Neuronal stem cell (in vitro differentiated cells): ENCODE measurements at places on chromosomes 3 and 15.

DNA sequence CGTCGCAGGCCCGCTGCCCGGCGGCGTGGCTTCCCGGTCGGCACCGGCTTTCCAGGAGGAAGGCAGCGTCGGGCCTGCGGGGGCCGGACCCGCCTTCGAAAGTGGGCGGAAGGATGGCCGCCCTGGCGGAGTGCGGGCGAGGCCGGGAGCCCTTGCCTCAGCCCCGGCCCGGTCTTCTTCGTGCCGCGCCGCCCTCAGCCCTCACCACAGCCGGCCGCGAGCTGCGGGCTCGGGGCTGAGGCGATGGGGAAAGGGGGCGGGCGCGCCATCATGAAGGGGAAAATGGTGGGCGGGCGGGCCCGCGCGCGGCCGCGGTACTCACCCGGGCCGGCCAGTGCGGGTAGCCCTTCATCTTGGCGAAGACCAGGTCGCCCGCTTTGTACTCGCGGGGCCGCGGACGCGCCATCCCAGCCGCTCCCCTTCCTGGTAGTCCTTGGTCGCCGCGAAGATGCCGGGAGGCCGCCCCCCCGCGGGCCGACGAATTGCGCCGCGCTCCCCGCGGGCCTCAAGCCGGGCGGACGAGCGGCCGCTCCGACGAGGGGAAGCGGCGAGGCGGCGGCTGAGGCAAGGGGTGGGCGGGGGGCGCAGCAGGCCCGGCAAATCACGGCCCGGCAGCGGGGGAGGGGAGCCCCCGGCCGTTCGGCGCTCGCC lies 489 bp downstream of the HDGFL3 start:
- peak; percentile 42 for DNase-seq

- DNase-seq: no peak
Measured at GRCh38 chr15:63820210-63820609, 13.5 kb downstream of the HERC1 start.

- DNase-seq: no peak
Measured at GRCh38 chr3:186901135-186901734, 29.1 kb upstream of the ST6GAL1 start.

- DNase-seq: no peak
Measured at GRCh38 chr3:158471639-158472294, 99.2 kb upstream of the MLF1 start.

- DNase-seq: no peak
Measured at GRCh38 chr3:184796954-184797353, 15.0 kb upstream of the VPS8 start.

DNA sequence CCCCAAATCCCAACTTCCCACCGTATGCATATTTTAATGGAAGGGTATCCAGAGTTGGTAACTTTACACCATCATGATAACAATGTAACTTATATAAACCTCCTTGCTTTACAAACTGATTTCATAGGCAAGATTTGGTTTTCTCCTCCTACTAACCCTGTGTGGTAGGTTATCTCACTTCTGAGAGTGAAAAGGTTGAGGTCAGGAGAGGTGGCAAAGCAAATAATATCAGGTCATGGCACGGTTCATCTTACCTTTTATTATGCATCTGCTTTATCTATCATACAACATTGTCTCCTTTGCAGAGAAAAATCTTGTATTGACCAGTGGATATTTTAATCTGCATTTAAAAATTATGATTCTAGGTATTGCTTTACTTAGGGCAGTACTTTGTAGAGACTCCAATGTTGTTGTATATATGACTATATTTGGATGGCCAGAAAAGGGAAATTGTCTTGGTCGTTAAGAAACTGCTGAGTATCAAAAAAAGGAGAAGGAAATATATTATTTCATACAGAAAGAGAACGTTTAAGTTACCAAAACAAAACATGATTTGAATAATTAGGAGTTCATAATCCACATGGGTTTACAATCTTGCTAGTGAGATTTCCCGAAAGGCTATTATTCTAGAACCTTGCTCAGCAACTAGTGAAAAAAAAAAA lies 30.4 kb downstream of the NFKBIZ start:
- no peak for DNase-seq

- DNase-seq: no peak
Measured at GRCh38 chr15:60324706-60325438, 72.9 kb downstream of the ANXA2 start.

DNA sequence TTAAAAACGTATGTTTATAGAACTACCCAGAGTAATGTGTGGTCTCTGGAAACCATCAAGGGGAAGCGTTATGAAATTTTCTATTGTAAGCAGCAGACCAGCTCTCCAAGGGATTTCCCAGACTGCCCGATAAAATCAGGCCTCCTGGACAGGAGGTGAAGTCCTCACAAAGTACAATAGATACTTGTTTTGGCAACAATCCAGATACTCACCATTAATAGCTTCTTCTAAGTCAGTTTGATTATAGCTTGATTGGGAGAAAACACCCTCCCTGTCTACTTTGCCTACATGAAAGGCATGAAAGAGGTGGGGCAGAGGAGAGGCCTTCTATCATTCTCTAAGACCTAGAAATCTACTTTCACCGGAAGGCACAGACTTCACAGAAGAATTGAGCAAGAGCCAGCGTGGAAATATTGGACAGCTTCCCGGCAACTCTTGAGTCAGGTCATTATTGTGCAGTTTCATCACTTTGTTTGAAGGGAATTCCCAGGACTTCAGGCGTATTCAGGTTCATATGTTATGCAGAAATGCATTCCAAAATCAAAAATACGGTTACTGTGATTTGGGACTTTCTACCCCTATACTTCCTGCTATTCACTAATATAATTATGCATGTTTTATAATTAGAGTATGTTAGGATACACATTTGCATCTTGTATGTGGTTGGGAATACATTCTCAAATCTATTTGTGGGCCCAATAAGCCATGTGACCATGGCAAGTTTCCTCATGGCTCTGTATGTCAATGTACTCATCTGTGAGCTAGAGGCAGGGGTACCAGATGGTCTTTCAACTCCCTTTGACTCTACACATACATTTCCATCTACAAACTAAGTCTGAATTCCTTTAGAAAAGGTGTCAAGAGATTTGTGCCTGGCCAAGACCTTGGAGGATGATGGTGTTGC lies 103.5 kb downstream of the CD47 start:
- no peak for DNase-seq

DNA sequence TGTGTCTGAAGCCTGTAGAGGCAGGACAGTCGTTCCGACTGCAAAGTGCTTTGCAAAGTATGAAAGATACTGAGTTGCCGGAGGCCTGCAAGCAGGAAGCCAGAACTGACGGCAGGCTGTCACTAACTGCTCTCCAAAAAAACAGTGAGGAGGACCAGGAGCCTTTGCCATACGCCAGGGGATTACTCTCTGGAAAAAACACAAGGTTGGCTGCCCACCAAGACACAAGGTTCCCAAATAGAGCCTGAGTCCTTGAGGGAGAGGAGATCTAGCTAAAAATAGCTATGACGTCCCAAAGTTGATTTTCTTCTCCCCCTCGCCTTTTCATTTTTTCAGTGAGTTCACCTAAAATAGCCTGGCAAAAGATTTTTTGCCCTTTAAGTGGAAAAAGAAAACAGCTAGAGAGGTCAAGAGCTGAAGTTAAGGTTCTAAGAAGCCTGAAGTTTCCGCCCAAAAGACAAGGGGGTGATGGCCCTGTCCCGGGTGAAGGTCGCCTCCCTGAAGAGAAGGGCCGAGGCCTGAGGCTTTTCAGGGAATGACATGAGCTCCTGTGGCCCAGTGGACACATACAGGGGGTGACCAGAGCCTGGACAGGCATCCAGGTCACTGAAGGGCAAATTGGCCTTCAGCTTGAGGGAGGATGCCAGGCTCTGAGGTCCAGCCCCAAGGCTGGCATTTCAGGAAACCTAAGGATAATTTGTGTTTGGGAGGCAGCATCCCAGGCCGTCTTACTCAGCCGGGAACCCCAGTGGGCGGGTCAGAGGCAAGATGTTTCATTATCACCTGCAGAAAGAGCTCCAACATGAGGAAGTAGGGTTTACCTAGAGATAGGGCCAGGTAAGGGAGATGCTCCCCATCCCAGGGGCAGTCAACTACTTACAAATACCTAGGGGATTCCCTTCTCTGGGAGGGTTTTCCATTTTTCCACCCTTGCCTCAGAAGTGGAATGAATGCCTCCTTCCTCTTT lies 44.9 kb upstream of the DGKG start:
- DNase-seq: no peak

DNA sequence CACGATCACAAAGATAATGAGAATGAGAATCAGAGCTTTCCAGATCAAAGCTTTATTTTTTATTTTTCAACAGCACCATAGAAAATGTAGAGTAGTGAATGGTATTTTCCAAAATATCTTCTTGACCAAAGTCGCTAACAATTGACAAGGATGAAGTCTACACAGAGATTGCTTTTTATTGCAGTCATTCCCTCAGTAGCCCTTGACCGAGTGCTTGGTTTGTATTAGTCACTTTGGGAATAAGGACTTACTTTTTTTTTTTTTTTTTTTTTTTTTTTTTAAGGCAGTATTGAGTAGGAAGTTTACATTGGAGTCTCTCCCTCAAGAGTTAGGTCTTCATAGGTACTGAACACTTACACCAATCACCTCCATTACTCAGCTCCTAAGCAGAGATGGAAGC lies 39.8 kb downstream of the THRB start:
- no peak for DNase-seq

- no peak for DNase-seq
Measured at GRCh38 chr3:50817756-50818529, 143.2 kb downstream of the DOCK3 start.

GRCh38 chr3:177062052-177062732 lies 135.1 kb downstream of the TBL1XR1 start:
- no peak for DNase-seq

GRCh38 chr15:83890587-83890986 lies 236.7 kb downstream of the ADAMTSL3 start:
- no peak for DNase-seq

- peak; percentile 61 for DNase-seq
Measured at GRCh38 chr3:151156618-151157216, 46.3 kb downstream of the GPR171 start.

GRCh38 chr3:37082317-37082716 lies 89.0 kb downstream of the MLH1 start:
- no peak for DNase-seq

GRCh38 chr15:86810329-86810728 lies 730.7 kb downstream of the AGBL1 start:
- no peak for DNase-seq

GRCh38 chr3:160009525-160009924 lies 20.9 kb downstream of the IL12A start:
- DNase-seq: no peak

DNA sequence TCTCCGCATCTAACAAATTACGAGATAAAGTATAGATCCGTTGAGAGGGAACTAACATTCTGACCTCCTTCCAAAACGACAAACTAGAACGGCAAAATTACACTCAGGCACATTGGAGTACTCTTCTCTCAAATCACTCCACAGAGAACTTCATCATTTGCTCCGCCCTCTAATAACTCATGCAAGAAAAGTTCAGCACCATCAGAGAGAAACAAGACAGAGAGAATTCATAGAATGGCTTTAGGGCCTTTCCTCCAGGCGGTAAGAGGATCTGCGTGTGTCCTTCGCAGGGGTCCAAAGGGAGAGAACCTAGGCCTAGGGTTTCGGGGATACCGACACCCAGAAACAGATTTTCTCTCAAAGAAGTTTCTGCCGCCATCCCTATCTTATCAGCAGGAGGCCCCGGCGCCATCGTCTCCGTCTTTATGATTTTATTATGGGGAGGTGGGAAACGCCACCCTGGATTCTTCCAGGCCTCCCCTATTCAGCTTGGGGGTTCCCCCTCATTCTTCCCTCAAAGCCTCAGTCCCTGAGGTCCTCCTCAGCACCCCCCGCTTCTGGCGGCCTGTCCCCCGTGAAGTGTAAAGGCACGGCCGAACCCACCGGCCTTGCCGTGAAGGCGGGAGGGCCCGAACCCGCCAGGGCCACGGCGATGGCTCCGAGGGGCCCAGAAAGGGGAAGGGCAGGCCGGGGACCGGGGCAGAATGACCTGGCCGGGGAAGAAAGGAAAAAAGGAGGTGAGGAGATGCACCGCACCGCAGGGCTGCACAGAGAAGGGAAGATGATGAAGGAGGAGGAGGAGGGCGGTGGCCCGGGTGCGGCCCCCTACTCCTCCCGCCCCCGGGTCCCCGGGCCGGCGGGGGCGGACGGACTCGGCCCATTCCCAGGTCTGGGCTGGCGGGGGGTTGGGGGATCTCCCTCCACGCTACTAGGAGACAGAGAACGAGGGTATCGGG lies 768 bp downstream of the UBXN7 start:
- peak; percentile 5 for DNase-seq

DNA sequence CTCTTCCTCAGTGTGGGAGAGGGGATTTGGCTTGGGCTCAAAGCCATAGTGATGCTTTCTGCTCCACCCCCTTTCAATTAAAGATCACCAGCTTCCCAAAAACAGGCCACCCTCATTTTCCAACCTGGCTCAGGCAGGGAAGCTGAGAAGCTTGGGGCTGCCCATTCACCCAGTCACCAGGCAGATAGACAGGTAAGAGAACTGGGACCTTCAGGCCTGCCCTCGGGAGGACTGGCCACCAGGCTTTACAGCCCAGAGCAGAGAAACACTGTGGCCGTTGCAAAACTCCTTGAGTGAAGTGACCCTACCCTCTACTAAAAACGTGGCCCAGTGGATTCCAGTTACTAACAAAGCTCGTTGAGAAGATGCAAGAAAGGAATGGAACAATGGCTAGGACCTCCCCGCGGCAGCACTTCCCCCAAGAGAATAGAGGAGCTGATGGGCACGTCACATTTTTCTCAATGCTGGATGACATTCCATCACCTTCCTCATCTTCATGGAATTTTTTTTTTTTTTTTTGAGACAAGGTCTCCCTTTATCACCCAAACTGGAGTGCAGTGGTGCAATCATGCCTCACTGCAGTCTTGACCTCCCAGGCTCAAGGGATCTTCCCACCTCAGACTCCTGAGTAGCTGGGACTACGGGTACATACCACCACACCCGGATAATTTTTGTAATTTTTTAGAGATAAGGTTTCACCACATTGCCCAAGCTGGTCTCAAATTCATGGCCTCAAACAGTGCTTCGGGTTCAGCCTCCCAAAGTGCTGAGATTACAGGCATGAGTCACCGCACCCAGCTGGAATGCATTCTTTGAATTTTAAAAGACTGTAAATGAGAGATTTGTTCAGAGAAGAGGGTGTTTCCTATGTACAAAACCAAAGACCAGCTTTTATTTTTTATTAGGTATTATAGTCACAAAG lies 37.9 kb downstream of the LIPC start:
- no peak for DNase-seq

DNA sequence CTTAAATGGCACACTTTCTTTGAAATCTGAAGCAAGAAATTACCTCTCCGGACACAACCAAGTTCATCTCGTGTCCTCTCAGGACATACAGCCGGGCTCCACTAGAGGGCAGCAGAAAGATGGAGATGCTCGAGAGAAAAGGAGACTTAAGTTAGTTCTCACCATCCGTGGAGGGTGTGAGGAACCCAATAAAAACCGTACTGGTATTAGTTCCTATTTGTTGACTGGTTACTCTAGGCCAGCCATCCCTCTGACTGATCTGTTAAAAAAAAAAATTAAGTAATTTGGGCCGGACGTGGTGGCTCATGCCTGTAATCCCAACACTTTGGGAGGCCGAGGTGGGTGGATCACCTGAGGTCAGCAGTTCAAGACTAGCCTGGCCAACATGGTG lies 7.9 kb upstream of the CYP11A1 start:
- DNase-seq: peak; percentile 74

- no peak for DNase-seq
Measured at GRCh38 chr3:115552007-115552406, 71.3 kb upstream of the GAP43 start.

- peak; percentile 6 for DNase-seq
Measured at GRCh38 chr15:75307778-75308390, 25.2 kb downstream of the GOLGA6D start.

- no peak for DNase-seq
Measured at GRCh38 chr3:124292329-124292728, 300.4 kb upstream of the ROPN1 start.

- DNase-seq: no peak
Measured at GRCh38 chr3:192212335-192212734, 515.0 kb downstream of the FGF12 start.

GRCh38 chr3:150747886-150748683 lies 14.9 kb downstream of the SIAH2 start:
- no peak for DNase-seq
